Hepatocyte (in vitro differentiated cells): ENCODE measurements at places on chromosomes 7 and 10. TPM values are rescaled to one million over a fixed set of nuclear protein-coding genes. Genes with fewer than 3 reads are reported as not detected.
A peak's percentile ranks its signal among the peaks of the same experiment; 100 is the strongest.

DNA sequence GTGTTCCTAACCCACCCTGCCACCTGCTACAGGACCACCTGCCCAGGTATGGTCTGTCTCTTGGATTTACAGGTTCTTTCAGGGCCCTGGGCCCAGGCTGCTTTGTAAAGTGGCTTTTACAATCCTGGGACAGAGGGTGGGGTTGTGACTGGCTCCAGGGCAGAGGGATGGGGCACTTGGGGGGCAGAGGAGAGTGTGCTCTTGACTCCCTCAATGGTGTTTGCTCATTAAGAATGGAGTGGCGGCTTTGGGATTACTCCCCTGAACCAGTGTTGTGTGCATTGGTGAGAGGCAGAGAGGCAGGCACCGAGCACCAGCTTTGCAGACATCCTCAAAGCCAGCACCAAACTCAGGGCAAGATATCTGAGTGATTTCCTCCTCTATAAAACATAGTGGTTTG is 43.5 kb downstream of the VWA2 start:
- no peak for DNase-seq

DNA sequence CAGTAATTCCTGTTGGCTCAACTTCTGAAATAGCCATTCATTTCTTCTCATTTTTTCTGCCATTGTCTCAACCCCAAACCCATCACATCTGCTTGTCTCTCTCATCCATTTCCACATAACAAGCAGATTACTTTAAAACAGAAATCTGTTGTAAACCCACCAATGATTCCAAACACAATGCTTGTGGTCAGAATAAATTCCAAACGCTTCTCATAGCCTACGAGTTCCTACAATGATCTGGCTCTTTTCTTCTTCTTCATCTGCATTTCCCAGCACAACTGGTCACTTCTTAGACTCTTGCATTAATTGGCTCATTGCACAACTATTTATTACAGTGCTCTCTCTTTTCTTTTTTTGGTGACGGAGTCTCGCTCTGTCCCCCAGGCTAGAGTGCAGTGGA is 364.1 kb downstream of the GATA3 start:
- no peak for DNase-seq

GRCh38 chr7:158786898-158787297 is 42.4 kb downstream of the ESYT2 start:
- DNase-seq: no peak

DNA sequence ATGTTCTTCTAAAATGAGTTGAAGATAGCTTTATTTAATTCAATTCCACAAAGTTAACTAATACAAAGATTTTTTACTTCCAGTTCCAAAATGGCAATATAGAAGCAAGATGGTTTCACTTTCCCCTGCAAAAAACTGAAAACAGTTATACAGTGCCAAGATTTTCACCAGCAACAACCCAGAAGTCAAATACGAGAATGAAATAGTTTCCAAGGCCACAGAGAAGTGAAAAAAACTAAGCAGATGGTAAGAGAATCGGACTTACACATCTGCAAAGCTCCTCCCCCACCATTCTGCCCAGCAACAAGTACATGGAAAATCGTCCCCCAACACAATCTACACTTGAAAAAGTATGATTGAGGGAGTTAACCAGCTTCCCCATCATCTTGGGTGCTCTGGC is 30.3 kb upstream of the KEL start:
- DNase-seq: no peak

DNA sequence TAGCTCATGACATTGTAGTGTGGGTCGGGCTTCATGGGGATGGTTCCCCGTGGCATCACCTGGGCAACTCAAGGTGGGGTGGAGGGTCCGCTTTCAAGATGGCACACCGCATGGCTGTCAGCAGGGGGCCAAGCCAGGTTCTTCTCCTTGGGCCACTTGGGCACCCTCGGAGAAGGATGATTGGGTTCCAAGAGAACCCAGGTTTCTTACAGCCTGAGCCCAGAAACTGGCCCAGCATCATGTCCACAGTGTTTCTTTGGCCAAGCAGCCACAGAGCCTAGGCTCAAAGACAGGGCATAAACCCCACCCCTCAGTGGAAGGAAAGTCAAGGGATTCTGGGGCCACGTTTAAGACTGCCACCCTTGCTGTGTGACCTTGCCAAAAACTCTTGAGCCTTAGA is 110.6 kb downstream of the PTPN20 start:
- DNase-seq: no peak

GRCh38 chr7:129093867-129094456 is 39.1 kb upstream of the TNPO3 start:
- DNase-seq: no peak

DNA sequence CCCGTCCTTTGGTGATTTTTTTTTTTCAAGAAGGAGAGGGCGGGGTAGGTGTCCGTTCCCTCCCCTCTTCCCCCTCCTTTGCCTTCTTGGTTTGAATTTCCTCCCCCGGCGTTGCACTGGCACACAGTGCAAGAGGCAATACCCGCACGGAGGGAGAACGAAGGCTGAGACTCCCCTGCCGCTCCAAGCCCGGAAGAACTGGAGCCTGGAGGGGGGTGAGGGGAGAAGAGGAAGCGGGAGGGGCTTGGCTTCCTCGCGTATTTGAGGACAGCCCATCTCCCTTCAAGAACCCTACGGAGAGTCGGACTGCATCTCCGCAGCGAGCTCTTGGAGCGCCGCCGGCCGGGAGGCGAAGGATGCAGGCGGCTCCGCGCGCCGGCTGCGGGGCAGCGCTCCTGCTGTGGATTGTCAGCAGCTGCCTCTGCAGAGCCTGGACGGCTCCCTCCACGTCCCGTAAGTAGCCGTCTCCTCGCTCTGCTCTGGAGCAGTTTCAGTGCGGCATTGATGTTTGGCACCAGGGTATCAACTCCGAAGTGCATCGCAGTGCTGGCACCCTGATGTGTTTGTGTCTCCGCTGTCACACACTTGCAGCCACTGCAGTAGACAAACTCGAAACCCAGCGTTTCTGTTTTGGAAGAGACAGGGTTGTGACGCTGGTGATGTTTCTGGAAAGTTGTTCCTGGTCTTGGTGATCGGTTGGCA is at the start of gene CNTNAP2:
CNTNAP2 (plus strand) TSS at position 281 of the 702 bp plus-strand sequence; CDS start at position 357, 76 bp downstream.
- DNase-seq: peak; percentile 52

- DNase-seq: no peak
Observed at GRCh38 chr7:27994639-27995038, 186.0 kb downstream of the JAZF1 start.

DNA sequence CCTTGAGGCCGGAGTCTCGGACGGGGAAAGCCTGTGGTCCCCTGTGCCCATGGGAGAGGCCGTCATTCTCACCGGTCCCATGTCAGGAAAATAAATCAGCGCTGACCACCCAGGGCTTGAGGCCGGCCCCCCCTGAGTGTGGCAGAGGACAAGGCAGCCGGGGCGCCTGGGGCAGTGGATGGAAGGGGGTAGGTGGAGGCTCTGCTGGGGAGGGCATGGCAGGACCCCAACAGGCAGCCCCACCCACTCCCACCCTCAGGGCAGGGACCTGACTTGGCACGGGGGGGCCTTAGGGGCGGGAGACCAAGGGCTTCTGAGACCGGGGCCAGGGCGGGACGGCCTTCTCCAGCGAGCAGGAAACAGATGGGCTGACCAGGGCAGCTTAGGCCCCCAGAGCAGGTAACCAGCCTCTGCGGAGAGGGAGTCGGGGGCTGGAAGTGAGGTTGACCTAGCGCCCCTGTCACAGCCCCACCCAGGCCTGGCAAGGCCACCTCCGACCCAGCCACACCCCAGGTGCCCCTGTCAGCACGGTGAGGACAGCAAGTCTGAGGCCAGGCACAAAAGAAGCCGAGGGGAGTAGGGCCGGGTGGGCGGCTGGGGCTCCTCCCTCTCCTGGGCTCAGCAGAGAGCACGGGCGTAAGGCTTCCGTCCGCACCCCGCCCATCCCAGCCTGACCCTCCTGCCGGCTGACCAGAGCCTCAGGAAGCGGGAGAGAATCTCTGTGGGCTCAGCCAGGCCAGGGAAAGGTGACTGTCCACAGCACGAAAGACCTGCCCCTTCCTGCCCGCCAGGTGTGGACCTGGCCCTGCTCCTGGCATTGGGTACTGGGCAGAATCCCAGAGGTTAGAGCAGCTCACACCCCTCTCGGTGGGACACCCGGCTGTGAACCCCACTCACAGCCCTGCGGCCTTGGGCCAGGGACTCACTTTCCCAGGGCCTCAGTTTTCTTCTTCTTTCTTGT is 87.4 kb downstream of the FOXL3 start:
- no peak for DNase-seq

DNA sequence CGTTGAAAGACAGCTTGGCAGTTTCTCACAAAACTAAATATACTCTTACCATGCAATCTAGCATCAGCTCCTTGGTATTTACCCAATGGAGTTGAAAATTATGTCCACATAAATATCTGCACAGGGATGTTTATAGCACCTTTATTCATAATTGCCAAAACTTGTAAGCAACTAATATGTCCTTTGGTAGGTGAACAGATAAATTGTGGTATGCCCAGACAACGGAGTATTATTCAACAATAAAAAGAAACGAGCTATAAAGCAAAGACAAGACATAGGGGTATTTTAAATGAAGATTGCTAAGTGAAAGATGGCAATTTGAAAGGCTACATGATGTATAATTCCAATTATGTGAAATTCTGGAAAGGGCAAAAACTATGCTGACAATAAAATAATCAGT is 162.5 kb upstream of the PTN start:
- no peak for DNase-seq

- no peak for DNase-seq
Observed at GRCh38 chr7:80859272-80859970, 59.4 kb downstream of the SEMA3C start.

DNA sequence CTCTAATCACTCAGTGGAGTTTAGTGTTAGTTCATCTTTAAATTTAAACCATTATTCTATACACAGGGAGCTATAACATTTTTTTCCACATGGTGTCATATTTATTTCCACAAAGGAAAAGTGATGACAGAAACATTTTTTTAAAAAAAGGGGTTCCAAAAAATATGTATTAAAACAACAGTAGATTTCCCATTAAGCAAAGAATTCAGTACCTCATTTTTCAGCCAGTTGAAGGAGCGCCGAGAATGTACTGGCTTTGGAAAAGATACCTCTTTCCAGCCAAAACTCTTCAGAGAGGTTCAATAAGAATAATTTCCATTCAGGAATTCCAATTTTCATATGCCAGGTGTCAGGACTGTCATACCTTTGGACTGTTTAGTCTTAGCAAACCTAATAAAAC is 250.5 kb upstream of the MEOX2 start:
- DNase-seq: no peak

GRCh38 chr7:24291271-24291670 is 7.3 kb downstream of the NPY start:
- DNase-seq: no peak

- peak; percentile 44 for DNase-seq
Observed at GRCh38 chr7:142323706-142324105, 65.8 kb upstream of the PRSS58 start.

- DNase-seq: peak; percentile 21
Observed at GRCh38 chr7:65980478-65981250, 1.3 kb downstream of the GUSB start.

DNA sequence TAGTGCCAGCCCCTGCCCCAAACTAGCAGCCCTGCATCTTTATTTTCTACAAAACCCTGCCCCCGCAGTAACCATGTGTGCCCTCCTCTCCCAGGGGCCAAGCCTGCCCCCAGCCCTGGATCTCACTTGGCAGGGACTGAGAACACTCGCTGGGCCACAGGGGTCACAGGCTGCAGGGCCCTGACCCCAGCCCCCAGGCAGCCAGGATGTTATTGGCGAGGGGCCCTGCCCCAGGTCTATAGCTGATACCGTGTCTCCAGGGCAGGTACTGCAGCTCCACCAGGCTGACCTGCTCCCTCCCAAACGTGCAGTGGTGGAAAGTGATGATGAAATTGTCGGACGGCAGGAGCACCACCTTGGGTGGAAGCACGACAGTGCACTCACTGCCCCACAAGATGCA is 35.9 kb upstream of the TUBB8 start:
- DNase-seq: no peak

- DNase-seq: no peak
Observed at GRCh38 chr10:13990946-13991345, 339.8 kb downstream of the FRMD4A start.

- no peak for DNase-seq
Observed at GRCh38 chr10:35908451-35908850, 266.4 kb upstream of the FZD8 start.

GRCh38 chr7:149228831-149229471 is 10.5 kb upstream of the ZNF212 start:
- DNase-seq: no peak

GRCh38 chr10:91194497-91195179 is 25.8 kb upstream of the PCGF5 start:
- no peak for DNase-seq

GRCh38 chr7:154640266-154640865 is 362.6 kb downstream of the PAXIP1 start:
- peak; percentile 21 for DNase-seq

CREB5 gene
- total RNA-seq: 12.2 and 27.9 TPM in 2 replicates

SLC18A3 gene
- total RNA-seq: 1.1 and 1.4 TPM in 2 replicates

VIPR2 gene
- total RNA-seq: 2.8 and 3.4 TPM in 2 replicates

SLC35G1 gene
- total RNA-seq: 19.1 and 19.3 TPM in 2 replicates

CRTAC1 gene
- total RNA-seq: 0.47 and 0.84 TPM in 2 replicates

OR2A1 gene
- 0.32 TPM in 1 of 2 replicates, not detected in the other for total RNA-seq

FXYD4 gene
- total RNA-seq: 0.80 TPM in 1 of 2 replicates, not detected in the other

FLNC gene
- total RNA-seq: 32.8 and 60.7 TPM in 2 replicates

PNLIPRP2 gene
- 21.1 and 23.4 TPM in 2 replicates for total RNA-seq

HOXA7 gene
- 0.32 and 0.83 TPM in 2 replicates for total RNA-seq

SEMA4G gene
- total RNA-seq: 48.6 and 54.8 TPM in 2 replicates

TDRD1 gene
- total RNA-seq: not detected in 2 replicates

SLC35B4 gene
- total RNA-seq: 12.8 and 13.7 TPM in 2 replicates

MSMB gene
- total RNA-seq: 2.2 and 2.7 TPM in 2 replicates
